ENCODE measurements at places on chromosomes 6 and 20.
A peak's percentile ranks its signal among the peaks of the same experiment; 100 is the strongest.

DNA sequence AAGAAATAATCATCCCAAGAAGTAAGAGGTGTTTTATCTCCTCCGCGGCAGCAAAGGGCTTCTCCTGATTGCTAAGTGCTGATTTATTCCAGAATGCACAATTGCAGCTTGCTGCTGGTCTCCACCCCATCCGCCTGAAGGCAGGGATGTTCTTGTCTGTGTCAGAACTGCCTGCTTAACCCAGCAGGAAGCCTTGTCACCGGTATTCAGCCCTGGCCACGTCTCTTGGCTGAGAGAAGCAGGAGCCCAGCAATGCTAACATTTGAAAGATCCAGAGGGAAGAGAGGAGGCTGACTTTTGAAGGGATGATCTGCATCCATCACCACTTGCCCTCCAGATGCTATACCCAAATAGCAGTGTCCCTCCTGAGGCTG, 4.2 kb downstream of the SCML4 start:
- DNase-seq = no peak

GRCh38 chr6:47349931-47350330, 40.2 kb upstream of the TNFRSF21 start:
- no peak for DNase-seq

- no peak for DNase-seq
Measured at GRCh38 chr20:49833483-49833882, 20.9 kb downstream of the SLC9A8 start.

GRCh38 chr6:8335381-8335780, 100.0 kb downstream of the SLC35B3 start:
- no peak for DNase-seq

- DNase-seq = no peak
Measured at GRCh38 chr20:5776077-5776476, 25.9 kb downstream of the SHLD1 start.

DNA sequence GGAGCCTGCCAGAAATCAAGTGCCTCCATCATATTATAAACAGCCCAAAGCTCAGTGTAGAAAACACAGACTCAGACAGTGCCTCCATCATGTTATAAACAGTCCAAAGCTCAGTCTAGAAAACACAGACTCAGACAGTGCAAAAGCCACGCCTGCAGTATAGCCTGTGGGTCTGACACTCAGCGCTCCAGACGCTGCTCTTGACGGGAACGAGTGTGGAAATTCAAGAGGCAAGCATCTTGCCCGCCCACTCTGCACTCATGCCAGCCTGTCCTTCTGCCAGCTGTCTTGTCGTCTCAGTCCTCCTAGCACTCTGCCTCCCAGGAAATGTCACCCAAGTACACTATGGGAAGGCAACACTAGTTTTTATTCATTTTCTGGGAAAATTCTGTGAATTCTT, 274.2 kb upstream of the CDH4 start:
- no peak for DNase-seq

DNA sequence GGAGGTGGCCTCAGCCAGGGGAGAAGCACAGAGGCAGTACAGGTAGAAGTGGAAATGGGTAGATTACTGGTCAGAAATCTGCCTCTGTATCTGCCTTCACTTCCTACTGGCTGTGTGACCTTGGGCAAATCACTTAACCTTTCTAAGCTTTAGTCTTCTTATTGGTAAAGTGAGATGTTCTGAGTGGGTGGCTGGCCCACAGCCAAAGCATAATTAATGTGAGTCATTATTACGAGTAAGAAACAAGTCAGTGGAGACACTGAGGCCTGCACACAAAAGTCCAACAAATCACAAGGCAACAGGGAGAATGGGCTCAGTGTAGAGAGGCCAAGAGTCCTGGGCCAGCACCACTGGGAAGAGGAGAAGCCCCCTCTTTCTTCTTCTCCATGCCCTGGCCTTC, 39.1 kb downstream of the NRN1 start:
- no peak for DNase-seq

GRCh38 chr6:109349419-109349987, 32.8 kb downstream of the CD164 start:
- peak; percentile 57 for DNase-seq

GRCh38 chr6:25535632-25536225, 116.3 kb upstream of the SCGN start:
- no peak for DNase-seq

GRCh38 chr6:148565930-148566663, 180.7 kb upstream of the UST start:
- peak; percentile 68 for DNase-seq

DNA sequence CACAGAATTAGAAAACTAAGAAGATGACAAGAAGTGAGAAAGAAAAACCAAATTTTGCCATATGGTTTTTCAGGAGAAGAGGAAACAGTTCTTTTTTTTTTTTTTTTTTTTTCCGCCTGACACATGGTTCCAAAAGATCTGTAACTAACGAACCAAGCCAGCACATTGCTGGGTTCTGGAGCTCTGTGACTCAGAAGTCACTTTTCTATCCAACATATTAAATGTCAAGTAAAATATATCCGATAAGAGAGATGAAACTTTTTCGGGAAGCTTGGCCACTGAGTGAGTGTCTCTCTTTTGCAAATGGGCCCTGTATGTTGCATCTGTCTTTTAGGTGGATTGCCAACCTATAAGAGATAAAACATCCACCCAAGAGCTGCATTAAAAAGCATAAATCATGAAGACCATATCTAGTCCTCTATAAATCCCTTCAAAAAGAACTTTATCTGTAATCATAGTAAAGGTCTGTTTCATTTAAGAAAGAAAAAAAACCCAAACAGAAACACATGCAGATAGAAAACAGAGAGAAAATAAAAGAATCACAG, 4.6 kb downstream of the METTL24 start:
- no peak for DNase-seq

DNA sequence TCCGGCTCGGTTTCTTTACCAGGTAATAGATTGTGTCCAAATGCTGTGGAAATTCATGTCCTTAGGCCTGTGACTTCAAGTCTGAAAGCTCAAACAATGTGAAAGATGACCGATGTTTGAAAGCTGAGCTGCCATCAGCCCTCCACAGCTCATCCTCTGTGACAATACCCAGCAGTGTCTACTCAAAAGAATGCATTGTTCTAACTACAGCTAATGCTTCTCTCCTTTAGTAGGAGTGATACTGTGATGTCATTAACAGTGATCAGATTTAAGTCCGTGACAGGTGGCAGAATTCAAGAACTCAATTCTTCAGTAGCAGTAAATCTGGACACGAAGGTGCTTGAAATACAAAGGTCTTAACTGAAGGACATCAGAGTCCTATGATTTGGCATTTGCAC, 97.3 kb downstream of the RCAN2 start:
- DNase-seq = no peak

DNA sequence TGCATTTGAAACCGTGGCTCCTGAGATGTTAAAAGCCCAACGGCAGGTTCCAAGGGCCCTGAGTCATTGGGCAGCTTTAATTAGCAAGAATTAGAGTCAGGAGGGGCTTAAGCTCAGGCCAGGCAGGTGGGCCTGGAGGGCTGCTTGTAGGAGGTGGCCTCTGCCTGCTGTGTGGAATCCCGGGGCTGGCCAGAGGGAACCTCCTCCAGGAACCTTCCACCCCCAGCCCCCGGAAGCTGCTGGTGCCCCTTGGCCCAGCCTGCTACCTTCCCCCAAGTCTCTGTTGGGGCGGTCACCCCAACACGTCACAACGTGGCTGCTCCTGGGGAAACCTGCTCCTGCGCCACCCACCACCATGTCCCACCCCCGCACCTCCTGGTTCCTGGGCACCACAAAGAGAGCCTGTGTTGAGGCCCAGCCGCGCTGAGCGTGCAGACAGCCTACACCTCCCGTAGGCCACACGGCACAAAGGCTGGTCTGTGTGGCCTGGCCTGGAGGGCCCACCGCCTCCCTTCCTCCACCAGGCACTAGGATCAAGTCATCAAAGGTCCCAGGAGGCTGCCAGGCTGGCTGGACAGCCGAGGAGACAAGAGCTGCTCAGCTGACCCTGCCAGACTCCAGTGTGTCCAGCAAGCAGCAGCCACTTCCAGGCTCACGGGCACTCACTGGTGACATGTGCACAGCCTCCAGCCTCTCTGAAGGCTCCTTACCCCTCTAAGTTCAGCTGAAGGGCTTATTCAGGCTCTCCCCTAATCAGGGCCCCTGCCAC, 86.3 kb downstream of the SNX5 start:
- no peak for DNase-seq

DNA sequence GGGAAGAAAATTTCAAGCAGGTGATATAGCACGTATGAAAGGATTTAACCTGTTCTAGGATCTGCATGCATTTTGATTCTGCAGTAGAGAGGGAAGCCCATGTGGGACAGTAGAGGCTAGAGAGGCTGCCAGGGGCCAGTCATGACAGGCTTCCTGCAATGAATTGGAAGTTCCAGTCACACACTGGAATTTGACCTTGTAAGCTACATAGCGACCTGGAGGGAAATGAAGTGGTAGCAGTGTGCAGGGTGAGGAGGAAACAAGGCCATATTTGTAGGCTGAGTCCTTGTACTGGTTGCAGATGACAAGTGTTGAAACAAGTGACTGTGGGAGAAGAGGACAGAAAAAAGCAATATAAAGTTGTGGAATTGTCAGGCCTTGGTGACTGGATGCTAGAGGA, 58.6 kb upstream of the OLIG3 start:
- DNase-seq = no peak

- DNase-seq = no peak
Measured at GRCh38 chr6:106149472-106150069, 63.4 kb downstream of the PRDM1 start.

- DNase-seq = no peak
Measured at GRCh38 chr6:20313051-20313450, 88.6 kb upstream of the E2F3 start.

- DNase-seq = no peak
Measured at GRCh38 chr6:16488813-16489212, 250.4 kb downstream of the GMPR start.

GRCh38 chr6:16849280-16849987, 88.2 kb upstream of the ATXN1 start:
- peak; percentile 76 for DNase-seq

DNA sequence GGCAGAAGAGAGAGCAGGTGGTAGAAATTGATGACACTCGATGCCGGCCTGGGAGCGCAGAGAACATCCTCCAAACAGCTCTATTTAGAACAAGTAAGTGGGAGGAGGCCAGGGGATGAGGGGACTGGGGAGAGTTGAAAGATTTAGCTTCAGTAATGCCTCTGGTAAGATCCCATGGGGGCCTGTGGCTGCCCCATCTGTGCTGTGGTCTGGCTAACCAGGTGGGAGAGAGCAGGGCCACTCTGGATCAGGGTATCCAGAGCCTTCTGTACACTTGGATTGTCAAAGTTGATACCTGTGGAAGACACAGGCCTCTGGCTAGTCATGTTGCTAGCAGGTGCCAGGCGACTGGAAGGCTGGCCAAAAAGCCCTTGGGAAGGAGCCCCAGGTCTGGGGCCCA, 27.6 kb downstream of the NCOA5 start:
- DNase-seq = no peak

DNA sequence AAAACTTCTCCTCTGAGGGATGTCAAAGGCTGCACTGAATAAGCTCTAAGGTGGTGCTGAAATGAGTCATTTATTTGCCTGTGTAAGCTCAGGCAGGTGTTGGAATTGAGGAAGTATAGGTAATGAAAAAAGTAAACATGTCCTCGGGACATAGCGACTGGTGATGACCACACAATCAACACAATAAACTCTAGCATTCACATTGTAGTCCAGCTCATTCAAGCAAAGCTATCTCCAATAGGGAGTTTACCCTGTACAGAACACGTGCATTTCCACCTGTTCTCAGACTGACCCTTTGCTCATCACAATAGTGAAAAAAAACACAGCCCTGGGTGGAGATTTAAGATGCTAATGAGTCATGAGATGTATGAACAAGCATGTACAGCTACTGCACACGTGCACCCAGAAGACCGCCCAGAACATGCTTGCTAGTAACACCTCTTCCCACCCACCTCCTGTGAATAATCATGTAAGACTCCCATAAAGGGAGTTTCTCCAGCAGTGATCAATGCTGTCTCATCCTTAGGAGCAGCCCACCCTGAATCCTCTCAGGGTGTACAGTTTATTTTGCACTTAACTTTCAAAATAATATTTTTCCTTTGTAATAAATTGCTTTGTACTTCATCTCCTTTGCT, 33.0 kb upstream of the POU5F1 start:
- DNase-seq = peak; percentile 70

DNA sequence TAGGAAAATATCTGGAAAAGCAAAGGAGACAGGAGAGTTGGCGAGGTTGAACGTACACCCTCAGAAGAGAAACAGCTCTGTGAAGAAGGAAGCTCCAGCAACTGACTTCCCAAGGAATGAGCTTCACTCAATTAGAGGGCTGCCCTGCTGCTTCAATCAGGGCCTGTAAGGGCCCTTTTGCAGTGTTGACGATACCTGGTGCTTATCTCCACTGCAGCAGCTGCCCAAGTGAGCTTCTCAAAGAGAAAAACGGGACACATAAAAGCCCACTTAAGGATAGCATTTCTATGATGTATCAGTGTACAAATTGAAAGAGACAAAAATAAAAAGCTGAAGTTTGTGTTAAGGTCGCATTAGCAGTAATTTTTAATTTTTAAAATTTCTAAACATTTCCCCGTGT, 16.4 kb downstream of the SEC63 start:
- DNase-seq = no peak

- DNase-seq = no peak
Measured at GRCh38 chr6:148760258-148760534, 13.4 kb downstream of the UST start.

GRCh38 chr6:107786709-107787588, 37.2 kb downstream of the SCML4 start:
- no peak for DNase-seq

DNA sequence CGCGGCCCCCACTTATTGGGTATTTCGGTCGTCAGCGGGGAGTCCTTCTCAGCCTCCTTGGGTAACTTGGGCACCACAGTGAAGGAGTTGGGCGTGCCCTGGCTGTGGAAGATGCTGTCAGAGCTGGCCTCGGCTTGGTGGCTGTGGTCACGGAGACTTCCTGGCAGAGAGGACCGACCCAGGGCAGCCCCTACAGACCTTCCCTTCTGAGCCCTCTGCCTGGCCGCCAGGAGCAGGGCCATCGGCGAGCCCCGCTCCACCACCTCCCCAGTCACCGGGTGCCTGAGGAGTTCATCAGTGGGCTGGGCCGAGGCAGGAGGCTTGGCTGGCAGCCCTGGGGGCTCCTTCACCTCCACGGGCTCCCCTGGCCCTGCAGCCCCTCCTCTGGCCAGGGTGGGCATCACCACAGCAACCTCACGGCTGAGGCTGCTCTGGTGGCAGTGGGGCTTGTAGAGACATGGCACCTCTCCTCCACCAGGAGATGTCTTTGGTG, 37.2 kb downstream of the C6orf132 start:
- no peak for DNase-seq

- DNase-seq = no peak
Measured at GRCh38 chr6:111032484-111033140, 50.8 kb downstream of the RPF2 start.

- no peak for DNase-seq
Measured at GRCh38 chr6:168589275-168589674, 148.3 kb downstream of the SMOC2 start.

All from fibroblast of skin of right quadriceps (primary cell).